ENCODE measurements at places on chromosomes 1 and 21.
A peak's percentile ranks its signal among the peaks of the same experiment; 100 is the strongest.

GRCh38 chr1:165354739-165355138 is 1.8 kb downstream of the LMX1A start:
- no peak for DNase-seq

- DNase-seq, result peak; percentile 26
Observed at GRCh38 chr1:57424231-57425027, 569 bp upstream of the DAB1 start.

DNA sequence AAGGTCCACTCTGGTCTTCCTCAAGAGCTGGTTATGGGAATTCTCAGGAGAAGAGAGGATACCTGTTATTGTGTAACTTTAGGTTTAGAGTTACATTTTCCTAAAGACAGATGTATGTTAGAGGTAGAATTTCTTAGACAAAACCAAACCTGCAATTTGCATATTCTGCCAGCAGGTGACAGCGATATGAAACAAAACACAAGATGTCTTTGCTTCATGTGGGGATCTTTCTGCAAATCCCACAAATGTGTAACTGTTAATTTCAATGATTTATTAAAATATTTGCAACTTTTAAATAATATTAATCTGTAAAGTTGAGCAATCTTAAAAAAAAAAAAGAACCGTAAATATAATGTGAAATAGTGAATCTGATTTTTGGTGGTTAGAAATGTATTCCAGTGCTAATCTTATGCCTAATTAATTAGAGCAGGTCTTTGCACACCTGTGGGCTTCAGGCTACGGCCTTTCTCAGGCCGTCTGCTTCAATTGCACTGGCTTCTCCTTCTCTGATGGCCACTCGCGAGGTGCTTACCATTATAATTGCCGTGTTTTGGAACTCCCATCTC is 33.4 kb downstream of the FAM78B start:
- no peak for DNase-seq

DNA sequence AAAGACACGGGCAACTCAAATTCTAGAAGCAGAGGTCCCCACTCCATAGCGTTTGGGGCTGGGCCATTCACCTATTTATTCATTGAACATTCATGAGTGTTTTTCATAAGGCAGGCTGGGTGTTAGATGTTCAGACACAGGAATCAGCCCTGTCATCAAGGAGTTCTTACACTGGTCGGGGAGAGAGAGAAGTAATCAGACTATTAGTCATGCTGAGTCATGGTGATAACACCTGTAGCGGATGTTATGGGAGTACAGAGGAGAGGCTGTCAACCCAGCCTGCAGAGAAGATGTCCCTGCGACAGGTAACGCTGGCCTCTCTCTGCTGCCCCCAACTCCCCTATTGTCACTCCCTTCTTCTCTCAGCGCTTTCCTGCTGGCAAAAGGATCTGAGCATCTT is 17.2 kb downstream of the LY9 start:
- no peak for DNase-seq

GRCh38 chr1:160407839-160408801 is 7.8 kb downstream of the VANGL2 start:
- peak; percentile 47 for DNase-seq

DNA sequence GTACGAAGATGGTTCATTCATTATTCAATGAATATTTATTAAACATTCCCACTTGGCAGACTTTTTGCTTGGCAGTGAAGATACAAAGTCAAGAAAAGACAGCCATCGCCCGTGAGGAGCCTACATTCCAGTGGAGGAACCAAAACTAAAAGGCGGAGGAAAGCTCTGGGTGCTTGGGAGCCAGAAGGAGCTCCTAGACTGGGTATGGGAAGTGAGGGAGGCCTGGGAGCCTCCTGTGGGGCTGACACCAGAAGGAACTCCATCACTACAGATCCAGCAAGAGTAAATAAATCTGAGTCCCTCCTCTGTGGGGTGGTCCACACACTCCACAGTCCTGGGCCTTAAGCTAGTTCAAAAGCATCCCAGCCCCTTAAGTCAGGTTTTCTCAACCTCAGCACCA is 14.9 kb downstream of the RNASEL start:
- DNase-seq, result no peak

DNA sequence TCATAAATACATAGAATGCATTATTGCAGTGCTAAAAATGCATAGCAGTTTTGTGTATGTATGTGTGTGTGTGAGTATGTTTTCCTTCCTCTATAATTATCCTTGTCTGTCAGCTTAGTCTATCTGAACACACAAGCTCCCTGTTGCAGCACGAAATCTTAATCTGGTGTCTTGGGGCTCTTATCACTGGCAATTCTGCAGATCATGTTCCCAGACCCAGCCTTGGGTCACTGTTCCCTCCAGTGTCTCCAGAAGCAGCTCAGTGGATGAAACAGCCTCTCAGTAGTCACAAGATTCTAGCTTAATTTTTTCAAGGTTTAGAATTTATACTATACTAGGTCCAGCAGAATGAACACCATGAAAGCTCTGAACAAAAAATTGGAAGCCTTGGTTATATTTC is 777.9 kb downstream of the MRPL39 start:
- no peak for DNase-seq

DNA sequence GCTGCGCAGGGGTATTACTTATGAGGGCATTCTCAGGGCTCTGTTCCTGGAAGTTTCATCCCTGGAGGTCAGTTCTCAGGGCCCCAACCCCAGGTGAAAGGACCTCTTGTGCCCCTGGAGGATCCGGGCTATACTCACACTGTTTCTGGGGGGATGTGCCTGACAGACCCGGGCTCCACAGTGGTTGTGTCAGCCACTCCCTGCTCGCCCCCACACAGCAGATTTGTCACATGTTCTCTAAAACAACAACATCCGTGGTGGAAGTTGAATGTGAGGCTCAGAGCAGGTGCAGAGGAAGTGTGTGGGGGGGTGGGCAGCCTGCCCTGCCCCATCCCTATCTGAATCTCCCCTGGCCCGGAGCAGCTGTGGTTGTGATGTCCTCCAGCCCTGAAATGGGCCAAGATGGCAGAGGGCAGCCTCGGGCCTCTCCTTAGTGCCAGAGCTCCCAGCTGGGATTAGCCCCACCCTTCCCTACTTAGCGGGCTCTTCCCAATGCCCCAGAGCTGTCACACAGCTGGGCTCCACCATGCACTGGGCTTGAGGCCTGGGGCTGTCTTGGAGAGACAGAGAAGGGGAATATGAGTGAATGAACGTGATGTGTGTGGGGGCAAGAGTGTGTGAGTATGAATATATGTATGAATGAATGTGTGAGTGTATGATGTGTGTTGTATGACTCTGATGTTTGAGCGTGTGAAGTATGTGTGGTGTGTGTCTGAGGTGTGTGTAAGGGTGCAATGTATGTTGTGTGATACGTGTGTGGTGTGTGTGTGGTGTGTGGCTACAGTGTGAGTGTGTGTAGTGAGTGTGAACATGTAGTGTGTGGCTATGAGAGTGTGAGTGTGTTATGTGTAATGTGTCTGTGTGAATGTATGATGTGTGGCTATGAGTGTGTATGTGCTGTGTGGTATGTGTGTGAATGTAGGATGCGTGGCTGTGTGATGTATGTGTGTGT is 1.5 kb upstream of the FCMR start:
- DNase-seq, result no peak

DNA sequence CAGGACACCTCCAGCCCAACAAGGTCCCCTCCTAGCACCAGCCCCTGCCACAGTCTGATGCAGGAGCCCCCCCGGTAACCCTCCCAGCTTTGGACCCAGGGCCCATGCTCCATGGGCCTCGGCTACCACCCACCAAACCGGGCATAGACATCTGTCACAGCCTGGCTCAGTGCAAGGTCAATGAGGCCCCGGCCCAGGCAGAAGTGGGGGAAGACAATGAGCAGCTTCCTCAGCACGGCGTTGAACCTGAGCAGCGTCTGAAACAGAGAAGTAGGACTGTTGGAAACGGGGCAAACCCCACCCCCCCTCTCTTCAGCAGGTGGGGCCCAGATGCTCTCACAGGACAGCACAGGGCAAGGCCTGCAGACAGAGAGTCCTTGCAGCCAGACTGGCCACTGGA is 101.9 kb upstream of the GCLM start:
- no peak for DNase-seq

- peak; percentile 70 for DNase-seq
Observed at GRCh38 chr1:193270996-193271395, 84.6 kb upstream of the B3GALT2 start.

- no peak for DNase-seq
Observed at GRCh38 chr1:220927442-220927841, 48.2 kb downstream of the HLX start.

- DNase-seq, result no peak
Observed at GRCh38 chr1:154941333-154942013, 5.0 kb upstream of the PMVK start.

DNA sequence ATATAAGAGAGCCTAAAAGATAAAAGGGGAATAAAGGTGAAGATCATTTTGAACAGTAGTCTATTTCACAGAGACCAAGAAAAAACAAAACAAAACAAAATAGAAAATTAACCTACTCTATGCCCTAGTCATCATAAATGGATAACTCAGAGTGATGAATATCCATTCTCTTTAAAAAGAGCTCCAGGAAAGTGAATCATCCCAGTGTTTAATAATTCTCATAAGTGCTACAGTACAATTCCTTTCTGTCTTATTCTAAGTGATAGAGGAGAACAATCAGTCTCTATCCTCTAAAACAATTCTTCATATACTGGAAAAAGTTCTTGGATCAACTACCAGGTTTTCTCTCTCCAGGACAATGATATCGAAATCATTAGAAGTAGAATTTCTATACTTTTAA is 45.8 kb downstream of the GDAP2 start:
- DNase-seq, result no peak

DNA sequence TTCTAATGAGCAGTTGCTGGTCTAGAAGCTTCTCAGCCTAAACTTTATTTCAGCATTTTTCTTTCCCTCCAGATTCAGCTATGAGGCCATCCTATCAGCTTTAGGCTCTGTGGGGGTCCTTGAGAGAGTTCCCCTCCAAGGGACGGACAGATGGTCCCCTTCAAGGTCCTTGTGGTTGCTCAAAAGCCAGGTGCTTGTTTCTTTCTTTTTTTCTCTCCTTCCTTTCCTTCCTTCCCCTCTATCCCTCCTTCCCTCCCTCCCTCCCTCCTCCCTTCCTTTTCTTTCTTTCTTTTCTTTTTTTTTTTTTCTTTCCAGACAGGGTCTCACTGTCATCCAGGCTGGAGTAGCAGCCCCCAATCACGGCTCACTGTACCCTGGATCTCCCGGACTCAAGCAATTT is 1.2 kb upstream of the IL6R start:
- no peak for DNase-seq

DNA sequence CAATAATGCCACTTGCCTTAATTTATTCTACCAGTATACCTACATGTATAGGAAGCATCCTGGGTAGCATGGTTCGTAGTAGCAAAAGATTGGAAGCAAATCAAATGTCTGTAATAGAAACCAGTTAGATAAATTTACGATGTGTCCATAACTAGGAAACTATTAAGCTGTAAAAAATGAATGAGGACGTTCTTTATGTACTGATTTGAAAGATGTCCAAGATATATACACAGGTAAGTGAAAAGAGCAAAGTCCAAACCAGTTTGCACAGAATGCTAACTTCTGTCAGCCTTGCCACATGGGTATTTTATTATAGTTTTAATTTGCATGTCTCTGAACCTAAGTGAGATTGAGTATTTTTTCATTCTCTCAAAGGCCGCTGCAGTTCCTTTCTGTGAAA is 251.8 kb upstream of the IRF2BP2 start:
- no peak for DNase-seq

DNA sequence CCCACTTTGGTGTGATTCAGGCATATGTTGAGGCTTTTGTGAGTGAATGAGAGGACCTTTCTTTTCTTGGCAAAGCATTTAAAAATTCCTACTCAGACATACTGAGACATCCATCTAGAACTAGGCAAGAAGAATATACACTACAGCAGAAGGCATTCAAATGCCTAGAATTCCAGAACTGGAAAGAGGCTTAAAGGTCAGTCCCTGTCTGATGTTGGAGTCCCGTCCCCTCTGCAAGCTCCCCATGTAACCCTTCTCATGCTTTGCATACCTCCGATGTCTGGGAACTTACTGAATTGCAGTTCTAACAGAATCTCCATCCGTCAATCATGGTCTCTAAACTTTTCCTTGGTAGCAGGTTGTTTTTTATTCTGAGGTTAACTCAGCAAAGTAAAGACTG is 152.9 kb downstream of the ATP6V1G3 start:
- peak; percentile 48 for DNase-seq

DNA sequence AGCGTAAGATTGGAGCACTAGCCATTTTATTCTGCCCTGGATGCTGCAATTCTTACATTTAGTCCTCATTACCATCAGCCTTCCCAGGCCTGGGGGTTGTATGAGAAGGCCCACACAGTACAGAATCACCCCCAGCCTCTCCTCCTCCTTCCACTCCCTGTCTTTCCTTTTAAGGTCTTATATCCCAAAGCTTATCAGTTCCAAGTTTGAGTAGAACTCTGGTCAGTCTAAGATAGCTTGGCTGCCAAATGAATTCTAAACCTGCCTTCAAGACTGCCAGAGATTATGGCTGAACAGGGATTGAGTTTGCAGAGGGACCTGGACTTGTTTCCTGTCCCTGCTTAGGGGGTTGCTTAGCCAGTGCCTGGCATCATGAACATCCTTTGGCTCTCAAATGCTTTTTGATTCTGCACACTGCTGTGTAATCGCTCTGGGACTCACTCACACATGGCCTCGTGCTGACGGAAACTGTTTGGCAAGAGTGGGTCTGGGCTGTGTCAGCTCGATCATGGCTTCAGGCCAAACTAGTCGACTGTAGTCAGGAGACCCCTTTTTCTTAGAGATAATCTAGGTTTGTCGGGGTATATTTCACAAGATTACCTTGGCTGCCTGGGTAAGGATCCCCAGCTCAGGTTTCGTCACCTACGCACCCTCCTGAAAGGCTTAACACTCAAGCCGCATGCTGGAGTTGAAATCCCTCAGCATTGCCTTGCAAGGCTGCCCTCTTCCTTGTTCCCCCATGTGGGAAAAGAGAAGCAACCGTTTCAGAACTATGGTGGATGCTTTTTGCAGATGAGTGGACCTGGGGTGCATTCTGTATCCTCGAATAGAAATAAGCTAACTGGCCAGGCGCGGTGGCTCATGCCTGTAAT is 252.6 kb downstream of the NFIA start:
- DNase-seq, result no peak

GRCh38 chr1:213389061-213389581 is 338.1 kb downstream of the RPS6KC1 start:
- DNase-seq, result no peak

DNA sequence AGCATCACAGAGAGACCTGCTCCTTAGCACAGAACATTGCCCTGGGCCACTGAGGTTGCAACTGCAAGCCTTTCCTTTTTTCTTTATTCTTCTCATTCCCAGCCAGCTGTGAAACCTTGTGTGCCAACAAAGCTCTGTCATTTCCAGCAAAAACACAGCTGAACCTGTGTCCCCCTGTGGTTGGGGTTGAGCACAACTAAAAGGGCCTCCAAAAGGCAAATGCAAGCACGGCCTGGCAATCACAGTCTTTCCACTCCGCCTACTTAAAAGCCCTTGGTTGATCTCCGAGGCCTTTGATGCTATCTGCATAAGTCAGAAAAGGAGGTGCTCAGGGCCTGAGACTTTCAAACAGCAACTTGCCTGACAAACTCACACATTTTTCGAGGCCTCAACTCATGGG is 32.7 kb downstream of the SUSD4 start:
- no peak for DNase-seq

GRCh38 chr1:18484721-18485120 is 4.0 kb downstream of the KLHDC7A start:
- DNase-seq, result no peak

- no peak for DNase-seq
Observed at GRCh38 chr1:170221031-170221430, 75.3 kb downstream of the NTMT2 start.

GRCh38 chr1:6026095-6026809 is 19.4 kb upstream of the KCNAB2 start:
- DNase-seq, result peak; percentile 84

Measured in EL (cell line).